ENCODE measurements at places on chromosomes 13 and 19.

GRCh38 chr13:26502826-26503225 lies 54.7 kb upstream of the WASF3 start:
- no peak for DNase-seq

DNA sequence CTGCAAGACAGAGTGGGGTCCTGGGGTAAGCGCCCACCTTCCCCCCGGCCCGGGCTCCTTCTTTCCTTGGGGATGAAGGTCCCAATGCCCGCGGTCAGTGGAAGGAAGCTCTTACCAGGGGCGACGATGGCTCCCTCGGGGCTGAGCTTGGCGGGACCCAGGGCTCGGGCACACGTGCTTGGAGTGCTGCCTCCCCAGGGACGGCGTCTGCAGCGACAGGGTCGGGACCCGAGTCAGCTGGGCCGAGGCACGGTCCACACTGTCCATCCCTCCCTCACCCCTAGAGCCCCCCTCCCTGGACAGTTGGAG lies 3.5 kb downstream of the JSRP1 start:
- DNase-seq, result no peak

DNA sequence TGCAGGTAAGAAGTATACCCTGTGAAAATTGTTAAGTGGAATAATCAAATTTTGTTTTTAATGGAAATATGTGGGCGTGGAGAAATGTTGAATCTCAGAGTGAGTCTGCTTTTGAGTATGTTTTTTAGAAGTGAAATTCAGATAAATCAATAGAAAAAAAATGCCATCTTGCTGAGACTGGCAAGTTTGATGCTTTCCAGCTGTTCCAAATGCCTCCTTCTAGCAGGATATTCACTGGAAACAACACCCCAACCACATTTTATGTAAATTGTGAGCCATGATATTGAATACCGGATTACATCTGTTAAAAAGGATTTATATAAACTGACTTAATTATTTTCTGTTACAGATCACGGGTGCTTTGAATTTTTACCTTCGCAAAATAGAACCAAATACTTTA lies 115.4 kb downstream of the ITGBL1 start:
- DNase-seq, result no peak

- DNase-seq, result no peak
Measured at GRCh38 chr13:108959234-108959633, 329.8 kb downstream of the MYO16 start.

GRCh38 chr19:7788178-7788932 lies 25.3 kb downstream of the CLEC4M start:
- DNase-seq, result no peak

- no peak for DNase-seq
Measured at GRCh38 chr19:35856546-35857149, at the start of gene KIRREL2. TSS of gene KIRREL2 (plus strand) at chr19:35856911. CDS start at chr19:35857120, 209 bp downstream.

- peak; percentile 40 for DNase-seq
Measured at GRCh38 chr19:39709026-39709872, 5.0 kb downstream of the LGALS14 start.

DNA sequence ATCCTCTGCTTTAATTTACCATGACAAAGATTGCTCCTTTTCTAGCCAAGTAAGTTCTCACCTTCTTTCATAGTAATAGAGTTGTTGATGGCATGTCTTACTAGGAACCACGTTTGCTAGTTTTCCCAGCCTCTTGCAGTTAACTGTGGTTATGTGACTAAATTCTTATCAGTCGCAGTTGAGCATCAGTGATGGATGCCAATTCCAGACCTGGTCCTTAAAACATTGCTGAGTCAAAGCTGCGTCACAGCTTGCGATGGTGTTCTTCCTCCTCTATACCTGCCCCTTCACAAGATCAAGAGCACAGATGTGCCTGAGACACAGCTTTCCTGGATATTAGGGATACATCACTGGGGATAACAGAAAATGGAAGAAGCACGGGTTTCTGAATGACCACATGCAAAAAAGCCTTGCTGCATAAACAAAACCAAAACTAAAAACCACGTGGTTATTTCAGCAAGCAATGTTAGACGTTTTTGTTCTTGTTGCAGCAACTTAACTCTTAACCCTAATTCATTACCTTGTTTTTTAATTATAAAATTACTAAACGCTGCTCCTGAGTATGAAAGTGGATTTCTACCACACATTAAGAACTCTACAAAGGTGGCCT lies 97.6 kb upstream of the DACH1 start:
- DNase-seq, result no peak
